ENCODE measurements at places on chromosomes 4 and X. TPM values are rescaled to one million over a fixed set of nuclear protein-coding genes. Genes with fewer than 3 reads are reported as not detected.

Gene USP26
- not detected for total RNA-seq

Gene EPGN
- not detected for total RNA-seq

Gene GPR82
- 0.19 TPM for total RNA-seq

Gene NXF2
- not detected for total RNA-seq

Gene CT45A8
- total RNA-seq = not detected

Gene NUDT9
- 13.9 TPM for total RNA-seq

- no peak for DNase-seq
Observed at GRCh38 chr4:173160871-173161270, 7.7 kb upstream of the GALNT7 start.

DNA sequence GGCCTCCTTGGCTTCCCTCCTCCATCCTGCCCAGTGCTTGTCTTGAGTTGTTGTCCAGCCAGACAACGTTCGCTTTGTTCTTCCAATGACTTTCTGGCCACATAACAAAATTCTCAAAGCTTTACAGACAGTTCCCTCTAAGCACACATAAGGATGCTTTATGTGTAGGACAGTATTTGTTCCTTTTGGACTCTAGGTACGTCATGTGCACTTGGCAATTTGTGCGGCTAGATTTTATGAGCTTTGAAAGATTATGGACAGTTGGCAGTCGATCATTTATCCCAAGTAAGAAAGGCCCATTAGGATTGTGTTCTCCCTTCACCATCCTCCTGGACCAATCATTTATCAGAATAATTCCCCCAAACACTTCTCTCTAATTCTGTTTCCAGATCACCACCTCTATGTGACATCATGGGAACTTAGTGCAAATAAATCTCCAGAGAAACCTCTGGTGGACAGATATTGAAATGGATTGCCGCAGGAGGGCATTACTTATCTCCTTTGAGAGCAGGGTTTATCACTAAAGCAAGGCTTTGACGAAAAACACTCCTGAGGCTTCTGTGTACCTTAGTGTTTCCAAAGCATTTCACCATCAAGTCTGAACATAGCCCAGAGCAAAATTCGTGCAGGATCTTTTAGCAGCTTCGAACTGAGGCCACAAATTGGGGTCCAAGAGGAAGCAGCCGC is 77.4 kb upstream of the BMPR1B start:
- DNase-seq = no peak

- DNase-seq = peak; percentile 51
Observed at GRCh38 chrX:154750301-154751202, at the start of gene GAB3. TSS of gene GAB3 (minus strand) at chrX:154751077. CDS start at chrX:154751025, 52 bp downstream.

GRCh38 chr4:107834241-107834794 is 9.6 kb downstream of the SGMS2 start:
- no peak for DNase-seq

- DNase-seq = no peak
Observed at GRCh38 chr4:140777386-140777785, 21.2 kb upstream of the TBC1D9 start.

- no peak for DNase-seq
Observed at GRCh38 chr4:189497516-189497915, 443.2 kb upstream of the FRG1 start.

- no peak for DNase-seq
Observed at GRCh38 chr4:129808242-129808641, 712.3 kb downstream of the C4orf33 start.

GRCh38 chr4:154559141-154559493 is 3.7 kb upstream of the FGB start:
- DNase-seq = no peak

DNA sequence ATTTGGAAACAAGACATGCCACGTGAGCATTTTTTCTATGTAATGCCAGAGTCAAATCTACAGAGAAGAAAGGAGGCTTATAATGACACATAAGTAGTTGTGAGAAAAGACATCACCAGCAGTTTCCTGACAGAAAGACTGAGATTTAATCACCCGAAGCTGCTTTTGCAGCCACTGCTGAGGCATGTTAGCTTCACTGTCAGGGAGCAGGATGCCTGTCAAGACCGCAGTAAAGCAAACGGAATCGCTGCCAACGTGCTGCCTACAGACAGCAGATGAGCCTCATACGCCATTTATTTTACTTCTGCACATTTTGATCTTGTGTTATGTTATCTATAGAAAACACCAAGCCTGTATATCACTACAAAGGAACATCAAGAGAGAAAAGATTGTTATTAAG is 68.7 kb upstream of the NDST3 start:
- DNase-seq = no peak
